ENCODE measurements at places on chromosomes 4 and X. TPM values are rescaled to one million over a fixed set of nuclear protein-coding genes. Genes with fewer than 3 reads are reported as not detected.

The GABRB1 gene
- not detected for total RNA-seq

The ADH6 gene
- total RNA-seq = not detected

The TMSB15C gene
- 2.1 TPM for total RNA-seq

The SLC49A3 gene
- total RNA-seq = not detected

The FAM236A gene
- total RNA-seq = not detected

The GPC3 gene
- total RNA-seq = 0.43 TPM

The C1GALT1C1 gene
- 11.7 TPM for total RNA-seq

GRCh38 chr4:110112056-110112455 lies 86.4 kb downstream of the ELOVL6 start:
- no peak for DNase-seq

DNA sequence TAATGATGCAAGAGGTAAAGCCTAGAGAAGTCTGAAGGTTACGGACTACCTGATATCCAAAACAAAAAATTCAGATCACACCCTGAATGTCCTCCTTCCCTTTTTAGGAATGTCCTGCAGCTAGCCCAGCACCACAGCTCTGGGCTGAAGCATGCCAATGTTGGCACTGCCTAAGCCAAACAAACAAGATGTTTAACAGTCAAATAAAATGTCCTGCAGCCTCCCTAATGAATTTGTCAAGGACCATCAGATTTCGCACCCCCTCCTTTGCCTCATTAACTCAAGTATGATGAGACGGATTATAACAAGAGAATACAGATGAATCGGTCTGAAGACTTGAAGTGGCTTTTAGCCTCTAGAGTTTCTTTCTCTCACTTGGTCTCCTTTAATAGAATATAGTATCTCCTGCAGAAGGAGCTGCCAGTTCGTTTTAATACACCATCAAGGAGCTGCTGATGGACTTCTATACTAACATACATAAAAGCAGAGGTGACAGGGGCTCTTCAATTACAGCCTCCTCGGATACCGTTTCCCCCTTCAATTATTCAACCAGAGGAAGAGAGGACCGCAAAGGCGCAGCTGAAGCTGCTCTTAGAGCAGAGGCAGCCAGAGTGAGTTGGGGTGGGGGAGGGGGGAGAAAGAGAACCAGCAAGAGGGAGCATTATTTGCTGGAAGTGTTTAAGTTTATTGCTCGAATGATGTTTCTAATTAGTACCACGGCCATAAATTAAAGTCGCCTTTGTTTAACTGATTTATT lies 3.0 kb upstream of the MAB21L2 start:
- DNase-seq = no peak

GRCh38 chr4:97759785-97760184 lies 383.5 kb downstream of the STPG2 start:
- no peak for DNase-seq

- DNase-seq = no peak
Observed at GRCh38 chr4:168604496-168605373, 107.9 kb downstream of the PALLD start.

- no peak for DNase-seq
Observed at GRCh38 chr4:18128241-18128640, 106.7 kb upstream of the LCORL start.

DNA sequence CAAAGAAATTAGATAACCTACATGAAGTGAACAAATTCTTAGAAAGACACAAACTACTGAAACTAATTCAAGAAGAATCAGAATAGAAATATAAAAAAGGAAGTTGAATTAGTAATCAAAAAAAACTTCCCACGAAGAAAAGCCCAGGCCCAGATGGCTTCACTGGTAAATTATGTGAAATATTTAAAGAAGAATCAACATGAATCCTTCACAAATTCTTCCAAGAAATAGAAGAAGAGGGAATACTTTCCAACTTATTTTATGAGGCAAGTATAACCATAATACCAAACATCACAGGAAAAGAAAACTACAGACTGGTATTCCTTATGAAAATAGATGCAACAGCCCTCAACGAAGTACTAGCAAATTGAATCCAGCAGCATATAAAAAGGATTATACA lies 30.7 kb downstream of the MOSPD2 start:
- DNase-seq = no peak

DNA sequence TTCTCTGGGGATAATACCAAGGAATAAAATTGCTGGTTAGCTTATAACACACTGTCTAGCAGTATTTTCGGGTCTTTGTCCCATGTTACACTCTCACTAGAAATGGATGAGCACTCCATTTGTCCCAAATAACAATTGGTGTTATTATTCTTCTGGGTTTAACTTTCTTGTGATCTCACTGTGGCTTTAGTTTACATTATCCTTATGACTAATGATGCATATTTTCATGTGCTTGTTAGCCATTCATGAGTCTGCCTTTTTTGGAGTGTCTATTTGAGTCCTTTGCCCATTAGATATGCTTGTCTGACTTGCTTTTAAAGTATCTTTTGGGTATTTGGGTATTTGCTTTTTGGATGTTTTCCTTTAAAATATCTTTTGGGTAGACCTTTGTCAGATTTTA lies 372.9 kb upstream of the TENM3 start:
- DNase-seq = no peak

DNA sequence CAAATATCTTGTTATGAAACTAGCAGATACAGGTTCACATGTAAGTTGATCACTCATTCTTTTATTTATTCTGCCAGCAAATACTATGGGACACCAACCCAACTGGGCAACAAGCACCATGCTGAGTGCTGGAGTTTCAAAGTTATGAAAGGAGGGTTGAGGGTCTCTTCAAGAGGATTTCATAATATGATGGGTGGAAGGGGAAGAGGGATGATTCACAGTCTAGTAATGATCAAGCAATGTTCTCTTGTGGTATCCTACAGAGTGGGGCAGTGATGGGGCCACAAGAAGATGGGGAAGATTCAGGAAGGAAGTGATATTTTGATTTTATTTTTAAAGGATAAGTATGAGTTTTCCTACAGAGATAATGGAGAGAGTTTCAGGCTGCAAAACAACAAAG lies 46.2 kb upstream of the TXK start:
- no peak for DNase-seq

GRCh38 chrX:111955901-111956300 lies 79.9 kb downstream of the TRPC5OS start:
- DNase-seq = no peak

All from activated naive CD4-positive, alpha-beta T cell treated with anti-CD3 and anti-CD28 coated beads for 36 hours (primary cell).